ENCODE measurements at places on chromosomes 6 and 20.

DNA sequence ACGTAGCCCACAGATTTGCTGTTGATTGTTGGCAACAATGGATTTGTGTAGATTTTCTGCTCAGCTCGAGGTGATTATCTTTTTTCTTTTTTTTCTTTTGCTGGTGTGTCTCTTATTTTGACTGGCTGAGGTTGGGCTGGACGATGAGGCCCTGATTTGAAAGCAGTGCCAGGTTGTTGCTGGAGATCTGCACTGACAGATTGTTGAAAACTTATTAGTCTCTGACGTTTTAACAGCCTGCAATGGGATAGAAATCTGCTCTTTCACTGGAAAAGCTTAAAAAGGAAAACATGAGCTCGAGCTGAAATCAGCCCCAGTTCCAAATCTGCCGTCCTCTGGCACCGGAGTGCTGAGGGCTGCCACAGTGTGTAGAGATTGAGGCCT, 87.7 kb downstream of the PDE7B start:
- peak; percentile 28 for DNase-seq

DNA sequence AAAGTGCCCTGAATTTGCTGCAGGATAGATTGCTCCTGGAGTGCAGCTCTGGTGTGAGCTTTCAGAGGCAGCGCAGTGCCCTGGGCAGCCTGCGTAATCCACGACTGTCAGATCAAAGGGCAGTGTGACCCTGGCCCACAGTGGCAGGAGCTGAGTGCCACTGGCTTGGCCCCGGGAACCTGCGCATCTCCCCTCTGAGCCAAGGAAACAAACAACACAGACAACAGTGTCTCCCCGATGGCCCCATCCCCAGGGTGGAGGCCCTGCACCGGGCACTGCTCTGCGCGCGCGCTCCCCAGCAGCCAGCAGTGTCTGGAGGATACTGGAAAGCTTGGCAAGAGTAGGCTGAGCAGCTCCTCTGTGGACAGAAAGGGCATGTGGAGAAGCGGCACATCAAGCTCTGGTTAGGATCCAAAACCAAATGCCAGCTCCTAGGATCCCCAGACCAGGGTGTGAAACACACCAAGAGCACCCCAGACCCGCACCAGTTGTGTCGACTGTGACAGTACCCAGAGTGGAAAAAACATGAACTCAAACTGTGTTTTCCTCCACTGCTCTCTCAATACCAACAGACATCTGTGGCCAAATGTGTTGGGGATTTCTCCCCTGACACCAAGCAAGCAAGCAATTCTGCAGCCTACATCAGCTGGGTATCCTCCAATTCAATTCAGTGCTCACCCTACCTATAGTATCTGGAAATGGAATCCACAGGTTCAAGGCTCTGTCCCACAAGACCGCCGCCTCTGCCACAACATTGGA, 26.7 kb downstream of the RBCK1 start:
- no peak for DNase-seq

DNA sequence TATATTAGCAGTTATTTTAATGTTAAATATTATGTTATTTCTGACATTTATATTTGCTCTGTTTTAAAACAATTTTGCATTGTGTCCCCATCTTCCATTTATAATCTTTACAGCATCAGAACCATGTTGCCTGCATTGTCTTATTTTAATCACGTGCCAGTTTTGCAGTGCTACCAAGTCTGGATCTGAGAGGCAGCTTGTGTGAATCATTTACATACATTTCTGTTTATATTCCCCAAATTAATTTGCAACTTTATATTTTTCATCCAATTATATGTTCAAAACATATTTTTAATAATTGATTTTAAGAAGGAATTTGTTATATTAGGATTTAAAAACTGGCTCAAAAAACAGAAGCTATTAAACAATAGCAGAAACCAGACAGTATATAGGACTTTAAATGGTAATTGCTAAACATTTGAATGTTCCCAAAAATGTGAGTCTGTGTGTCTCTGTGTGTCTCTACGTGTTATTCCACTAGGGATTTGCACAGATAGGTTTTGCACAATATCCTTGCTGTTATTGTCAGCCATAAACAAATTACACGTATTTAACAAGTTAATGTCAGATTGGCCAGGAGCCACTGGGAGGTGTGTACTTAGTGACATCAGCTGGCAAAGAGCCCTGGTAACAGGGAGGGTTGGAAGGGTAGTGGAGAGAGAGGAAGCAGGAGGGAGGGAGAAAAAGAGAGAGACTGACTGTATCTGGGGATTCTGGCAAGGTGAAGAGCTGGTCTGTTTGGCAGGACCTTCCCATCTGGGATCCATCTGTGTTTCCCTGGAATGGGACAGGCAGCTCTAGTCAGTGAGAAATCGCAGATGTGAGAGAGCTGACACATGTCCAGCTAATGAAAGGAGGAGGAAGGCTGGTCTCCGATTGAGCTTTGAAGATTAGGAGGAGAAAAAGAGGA, 72.1 kb downstream of the CBFA2T2 start:
- DNase-seq, result peak; percentile 77

DNA sequence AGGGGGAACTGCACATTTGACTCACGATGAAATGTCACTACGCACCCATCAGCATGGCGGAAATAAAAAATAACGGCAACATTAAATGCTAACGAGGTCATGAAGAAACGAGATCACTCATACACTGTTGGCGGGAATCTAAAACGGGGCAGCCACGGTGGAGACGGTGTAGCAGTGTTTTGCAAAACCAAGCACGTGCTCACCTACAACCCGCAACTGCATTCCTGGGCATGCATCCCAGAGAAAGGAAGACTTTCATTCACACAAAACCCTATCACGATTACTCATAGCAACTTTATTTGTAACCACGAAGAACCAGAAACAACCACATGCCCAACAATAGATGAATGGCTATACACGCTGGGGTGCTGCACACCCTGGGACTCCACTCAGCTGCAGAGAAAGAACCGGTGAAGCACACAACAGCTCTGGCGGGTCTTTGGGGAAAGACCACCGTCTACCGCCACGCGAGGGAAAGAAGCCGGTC, 77.0 kb downstream of the YTHDF1 start:
- peak; percentile 1 for DNase-seq

DNA sequence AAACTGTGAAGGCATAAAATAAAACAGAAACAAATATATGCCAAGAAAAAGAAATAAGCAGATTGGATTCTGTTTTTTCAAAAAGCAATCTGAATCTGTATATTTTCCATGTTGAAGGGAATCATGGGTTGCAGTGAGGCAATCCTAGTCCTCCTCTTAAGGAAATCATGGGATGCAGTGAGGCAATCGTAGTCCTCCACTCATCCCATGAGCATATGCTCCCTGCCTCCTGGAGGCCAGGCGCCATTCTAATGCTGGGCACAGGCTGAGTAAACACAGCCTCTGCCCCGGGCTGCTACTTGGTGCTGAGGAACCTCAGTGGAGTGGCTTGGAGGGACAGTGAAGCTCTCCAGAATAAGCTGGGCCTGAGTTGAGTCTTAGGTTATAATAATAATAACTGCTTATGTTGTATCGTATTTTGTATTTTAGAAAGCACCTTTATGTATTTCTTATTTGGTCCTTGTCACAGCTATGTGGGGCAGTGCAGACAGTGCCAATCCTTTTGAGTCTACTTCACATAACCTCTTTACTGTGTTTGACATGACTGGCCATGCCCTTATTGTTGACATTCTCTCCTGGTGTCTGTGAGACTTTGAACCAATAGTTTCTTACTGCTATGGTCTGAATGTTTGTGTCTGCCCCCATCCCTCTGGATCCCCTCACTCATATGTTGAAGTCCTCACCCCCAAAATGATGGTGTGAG, 56.6 kb upstream of the CITED2 start:
- DNase-seq, result no peak

DNA sequence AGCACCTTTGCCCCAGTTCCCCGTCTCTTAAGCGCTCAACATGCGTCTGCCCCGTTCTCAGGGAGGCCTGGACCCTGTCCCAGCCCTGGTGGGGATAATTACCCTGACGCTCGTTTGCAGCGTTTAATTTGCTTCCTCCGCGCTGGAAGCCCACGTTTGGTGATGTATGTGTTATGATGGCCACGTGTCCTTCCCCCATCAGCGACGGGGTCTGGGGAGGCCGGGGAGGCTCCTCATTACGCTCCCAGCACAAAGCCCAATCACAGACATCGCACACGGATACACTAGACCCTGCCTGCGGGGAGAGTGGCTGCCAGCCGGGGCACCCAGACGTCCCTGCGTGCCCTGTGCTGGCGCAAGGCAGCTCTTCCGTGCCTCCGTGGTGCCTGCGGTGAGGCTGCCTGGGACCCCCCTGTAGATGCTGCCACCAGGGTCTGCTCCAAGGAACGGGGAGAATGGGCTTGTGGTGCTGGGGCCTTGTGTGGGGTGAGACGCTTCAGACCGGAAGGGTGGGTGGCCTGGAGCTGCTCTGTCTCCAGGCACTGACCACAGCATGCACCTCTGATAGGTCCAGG, 10.2 kb upstream of the CHRNA4 start:
- peak; percentile 12 for DNase-seq

GRCh38 chr6:169220068-169220964, 33.3 kb downstream of the THBS2 start:
- peak; percentile 73 for DNase-seq

- no peak for DNase-seq
Measured at GRCh38 chr6:29424168-29424567, 9.4 kb downstream of the OR12D1 start.

GRCh38 chr6:166776571-166776970, 149.5 kb upstream of the RPS6KA2 start:
- no peak for DNase-seq

- no peak for DNase-seq
Measured at GRCh38 chr6:68400396-68400795, 234.7 kb upstream of the ADGRB3 start.

GRCh38 chr6:44007818-44008621, 119.2 kb downstream of the MRPL14 start:
- DNase-seq, result no peak

DNA sequence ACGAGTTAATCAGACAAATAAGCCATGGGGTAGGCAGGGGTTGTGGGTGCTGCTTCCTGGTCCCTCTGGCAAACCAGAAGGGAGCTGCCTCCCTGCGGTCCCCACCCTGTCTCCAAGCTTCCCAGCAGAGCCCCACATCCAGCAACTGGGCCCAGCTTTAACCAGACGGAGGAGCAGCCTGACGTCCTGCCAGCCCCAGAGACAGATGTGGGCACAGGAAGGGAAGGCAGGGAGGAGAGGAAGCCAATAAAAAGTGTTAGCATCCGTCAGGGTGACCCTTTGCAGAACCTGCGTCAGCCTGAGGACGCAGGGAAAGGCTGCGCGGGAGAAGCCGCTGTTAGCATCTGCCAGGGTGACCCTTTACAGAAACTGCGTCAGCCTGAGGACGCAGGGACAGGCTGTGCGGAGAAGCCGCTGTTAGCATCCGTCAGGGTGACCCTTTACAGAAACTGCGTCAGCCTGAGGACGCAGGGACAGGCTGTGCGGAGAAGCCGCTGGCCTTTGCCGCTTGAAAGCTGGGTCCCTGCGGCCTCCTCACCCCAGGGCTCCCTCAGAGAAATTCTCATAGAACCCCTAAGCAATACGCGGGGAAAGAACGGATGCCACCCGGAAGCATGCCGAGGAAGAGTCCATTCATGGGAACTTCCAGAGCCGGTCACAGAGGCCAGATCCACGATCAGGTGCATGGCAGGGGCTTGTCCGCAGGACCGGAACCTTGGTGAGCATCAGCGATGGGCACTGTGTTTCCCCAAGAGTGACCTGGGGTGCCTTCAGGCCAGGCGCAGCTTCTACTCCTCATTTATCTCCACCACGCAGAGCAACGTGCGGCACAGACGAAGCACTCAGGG, 15.9 kb downstream of the DLL1 start:
- no peak for DNase-seq

DNA sequence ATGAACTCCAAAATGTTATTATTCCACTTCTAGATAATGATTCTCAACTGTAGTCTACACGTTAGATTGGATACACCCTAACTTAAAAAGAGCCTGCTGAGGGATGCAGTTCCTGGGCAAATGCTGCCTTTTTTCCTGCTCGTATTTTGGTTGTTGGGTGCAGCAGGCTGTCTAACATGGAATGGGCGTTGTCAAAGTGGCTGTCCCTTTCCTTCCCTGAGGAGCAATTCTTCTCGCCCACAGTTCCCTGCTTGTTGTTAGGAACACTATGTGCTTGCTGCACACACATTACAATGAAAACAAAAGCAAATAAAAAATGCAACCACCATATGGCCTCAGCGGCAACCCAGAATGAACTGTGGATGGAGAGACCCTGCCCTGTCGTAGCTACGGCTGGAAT, 1.7 kb upstream of the ADGRF5 start:
- no peak for DNase-seq

DNA sequence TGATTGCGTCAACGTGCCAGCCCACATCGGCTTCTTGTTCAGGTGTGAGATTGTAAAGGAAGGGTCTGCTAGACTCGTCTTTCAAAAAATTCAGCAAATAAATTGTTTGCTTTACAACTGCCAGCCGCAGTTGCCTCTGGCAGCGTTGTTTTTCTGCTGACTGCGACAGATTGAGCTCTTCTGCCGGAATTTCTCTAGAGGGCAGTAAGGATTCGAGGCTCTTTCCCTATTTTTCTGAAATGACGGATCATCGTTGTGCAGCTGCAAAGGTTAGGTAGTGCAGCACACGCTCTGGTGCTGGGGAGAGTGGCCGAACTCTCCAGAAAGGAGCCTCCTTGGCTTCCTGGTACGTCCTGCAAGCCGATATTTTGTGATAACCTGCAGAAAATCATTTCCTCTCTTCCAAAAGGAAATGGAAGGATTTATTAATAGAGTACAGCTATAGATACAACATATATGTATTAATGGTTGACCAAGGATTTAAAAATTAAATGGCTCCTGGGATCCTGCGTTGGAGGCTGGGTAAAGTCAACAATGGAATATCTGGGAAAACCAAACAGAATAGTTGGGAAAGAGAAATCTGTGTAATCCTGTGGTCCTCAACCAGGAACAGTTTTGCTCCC, 121.9 kb upstream of the ZFP64 start:
- DNase-seq, result no peak

GRCh38 chr20:9736373-9736772, 102.5 kb downstream of the PAK5 start:
- no peak for DNase-seq

DNA sequence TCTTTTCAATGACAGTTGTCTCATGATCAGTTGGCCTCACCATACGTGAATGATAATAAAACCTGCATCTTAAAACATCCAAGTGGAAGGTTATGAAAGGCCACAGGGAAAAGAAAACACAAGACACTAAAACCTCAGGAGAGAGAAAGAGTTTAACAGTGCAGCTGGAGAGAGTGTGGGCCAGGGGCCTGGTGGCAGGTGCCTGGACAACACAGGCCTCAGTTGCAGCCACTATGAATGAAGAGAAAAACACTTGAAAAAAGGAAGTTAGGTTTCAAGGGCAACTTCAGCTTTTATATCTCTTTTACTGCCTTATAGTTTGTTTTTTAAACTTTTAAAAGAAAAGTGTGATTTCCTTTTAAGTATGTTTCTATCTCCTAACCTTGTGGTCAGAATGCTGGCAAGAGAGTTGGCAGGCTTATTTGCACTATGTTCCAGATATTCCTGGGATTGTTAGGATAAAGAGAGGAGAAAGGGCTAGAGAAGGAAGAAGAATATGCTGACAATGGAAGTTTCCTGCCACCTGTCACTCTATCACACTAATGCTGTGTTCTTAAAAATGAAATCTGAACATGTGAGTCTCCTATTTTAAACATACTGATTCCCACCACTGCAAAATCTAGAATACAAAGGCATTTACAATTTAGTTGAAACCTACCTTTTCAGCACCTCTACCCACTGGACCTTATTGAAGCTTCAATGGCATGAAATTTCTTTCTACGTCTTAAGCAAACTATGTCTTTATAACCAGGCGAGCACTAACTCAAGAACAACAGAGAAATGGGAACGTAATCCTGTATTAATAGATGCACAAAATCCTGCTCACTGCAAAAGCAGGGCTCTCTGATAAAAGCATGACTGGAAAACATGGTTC, 222.4 kb downstream of the CD83 start:
- DNase-seq, result no peak
